Activated gamma-delta T cell (primary cell): ENCODE measurements at places on chromosomes 16 and 17.
A peak's percentile ranks its signal among the peaks of the same experiment; 100 is the strongest.

DNA sequence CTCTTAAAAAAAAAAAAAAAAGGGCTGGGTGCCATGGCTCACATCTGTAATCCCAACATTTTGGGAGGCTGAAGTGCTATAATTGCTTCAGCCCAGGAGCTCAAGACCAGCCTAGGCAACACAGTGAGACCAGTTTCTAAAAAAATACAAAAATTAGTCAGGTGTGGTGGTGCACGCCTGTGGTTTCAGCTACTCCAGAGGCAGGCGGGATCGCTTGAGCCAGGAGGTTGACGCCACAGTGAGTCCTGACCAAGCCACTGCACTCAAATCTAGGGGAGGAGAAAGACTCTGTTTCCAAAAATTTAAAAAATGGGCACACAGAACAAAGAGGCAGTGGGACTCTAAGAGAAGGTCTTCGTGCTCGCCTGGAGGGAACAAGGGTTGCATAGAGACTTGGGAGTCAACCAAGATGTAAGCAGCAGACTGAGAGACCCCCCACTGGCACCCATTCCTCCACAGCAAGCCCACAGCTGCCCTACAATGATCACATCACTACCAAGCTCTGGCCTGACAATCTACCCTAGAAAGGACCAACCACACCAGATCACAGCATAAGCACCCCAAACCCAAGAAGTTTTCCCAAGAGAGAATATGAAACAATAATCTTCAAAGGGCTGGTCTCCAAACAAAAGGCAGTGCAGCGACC lies 121.6 kb downstream of the ANKRD11 start:
- DNase-seq = no peak

GRCh38 chr17:31130286-31131224 lies 35.8 kb downstream of the NF1 start:
- DNase-seq = no peak

DNA sequence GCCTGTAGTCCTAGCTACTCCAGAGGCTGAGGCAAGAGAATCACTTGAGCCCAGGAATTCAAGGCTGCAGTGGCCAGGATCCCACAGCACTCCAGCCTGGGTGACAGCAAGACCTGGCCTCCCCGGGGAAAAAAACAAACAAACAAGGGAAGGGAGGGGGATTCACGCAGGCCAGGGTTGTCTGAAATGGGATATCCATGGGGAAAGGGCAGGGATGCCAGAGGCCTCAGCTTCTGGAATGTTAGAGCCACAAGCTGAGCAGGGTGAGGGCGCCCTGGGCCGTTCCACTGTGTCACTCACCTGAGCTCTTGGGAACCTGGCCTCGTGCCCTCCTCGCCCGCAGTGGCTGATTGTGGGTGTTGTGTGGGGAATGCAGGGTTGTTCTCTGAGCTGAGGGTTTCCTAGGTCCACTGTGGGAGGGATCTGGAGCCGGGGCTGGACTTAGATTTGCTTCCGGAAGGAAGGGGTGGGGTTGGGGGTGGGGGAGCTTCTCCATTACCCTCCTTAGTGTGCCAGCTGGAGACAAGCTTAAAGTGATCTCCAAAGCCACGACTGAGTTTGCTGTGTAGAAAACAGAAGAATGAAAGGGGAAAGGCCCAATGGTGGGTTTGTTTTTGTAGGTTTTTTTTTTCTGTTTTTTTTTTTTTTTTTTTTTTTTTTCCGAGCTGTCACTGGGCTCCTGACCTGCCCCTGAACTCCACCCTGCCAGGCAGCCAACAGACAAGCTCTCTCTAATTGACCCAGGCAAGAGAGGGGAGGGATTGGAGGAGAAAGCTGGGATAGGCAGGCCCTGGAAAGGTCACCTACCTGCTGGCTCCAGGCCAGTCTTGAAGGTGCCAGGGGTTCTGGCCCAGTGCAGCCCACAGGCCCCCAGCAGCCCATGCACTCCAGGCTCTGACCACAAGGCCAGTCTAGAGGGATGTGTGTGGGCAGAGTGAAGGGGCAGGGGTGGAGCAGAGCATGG lies at the start of gene SULT1A1:
TSS of gene SULT1A1 (minus strand) at position 414 of the 964 bp plus-strand sequence. CDS start 1,189 bp downstream, outside the sequence.
- no peak for DNase-seq

DNA sequence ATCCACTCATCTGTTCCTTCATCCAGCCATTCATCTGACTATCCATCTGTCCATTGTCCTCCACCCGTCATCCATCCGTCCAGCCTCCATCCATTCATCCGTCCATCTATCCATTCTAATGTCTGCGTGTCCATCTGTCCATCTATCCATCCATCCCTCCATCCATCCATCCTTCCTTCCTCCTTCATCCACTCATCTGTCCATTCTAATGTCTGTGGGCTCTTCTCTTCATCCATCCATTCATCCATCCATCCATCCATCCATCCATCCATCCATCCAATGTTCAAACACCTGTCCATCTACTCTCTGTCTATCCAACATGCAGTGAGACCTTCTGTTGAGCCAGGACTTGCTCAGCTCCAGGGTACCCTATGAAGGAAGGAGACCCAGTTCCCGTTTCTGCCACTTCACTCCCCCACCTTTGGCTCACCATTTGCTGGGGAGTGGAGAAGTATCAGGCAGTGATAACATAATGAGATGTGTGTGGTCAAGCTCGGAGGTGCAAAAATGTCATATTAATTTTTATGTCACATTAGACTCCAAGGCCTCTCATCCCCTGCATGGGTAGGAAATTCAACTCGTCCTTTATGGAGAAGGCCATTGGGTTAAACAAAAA lies 36.5 kb upstream of the ADGRG1 start:
- DNase-seq = no peak

GRCh38 chr16:1471569-1472194 lies 3.1 kb downstream of the CLCN7 start:
- DNase-seq = no peak

DNA sequence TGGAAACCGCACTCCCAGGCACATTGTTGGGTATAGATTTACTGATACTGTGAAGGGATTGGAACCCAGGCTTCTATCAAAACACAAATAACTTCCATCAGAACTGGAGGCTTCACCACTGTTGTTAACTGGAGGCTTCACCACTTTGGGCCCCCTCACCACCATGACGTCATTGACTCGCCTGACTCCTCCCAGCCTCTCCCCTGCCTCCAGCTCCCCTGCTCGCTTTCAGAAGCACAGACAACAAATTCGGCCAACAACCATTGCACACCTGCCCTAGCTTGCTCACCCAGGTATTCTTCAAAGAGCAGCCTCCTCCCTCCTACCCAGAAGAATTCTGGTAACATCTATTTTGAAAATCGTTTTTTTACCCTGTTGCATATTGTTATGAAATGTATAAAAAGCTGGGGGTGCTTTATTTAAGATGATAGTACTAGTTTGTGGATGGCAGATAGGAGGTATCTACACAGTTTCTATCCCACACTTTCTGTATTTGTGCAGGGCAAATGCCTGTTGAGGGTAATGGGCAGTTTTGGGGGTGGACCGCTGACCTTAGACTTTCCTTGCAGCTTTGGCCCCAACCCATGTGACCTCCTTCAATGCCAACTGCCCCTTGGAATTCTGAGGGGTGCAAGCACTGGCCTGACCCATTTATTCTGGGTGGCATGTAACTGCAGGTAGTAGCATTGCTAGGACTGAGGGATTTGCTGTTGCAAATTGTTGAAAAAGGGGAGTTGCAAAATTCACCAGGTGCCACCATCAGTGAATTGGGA lies 54.1 kb downstream of the HLF start:
- DNase-seq = no peak

- no peak for DNase-seq
Measured at GRCh38 chr16:48029768-48030167, 126.0 kb downstream of the ABCC12 start.

GRCh38 chr17:29109477-29110371 lies 66.8 kb downstream of the PIPOX start:
- DNase-seq = no peak

- DNase-seq = no peak
Measured at GRCh38 chr17:76937238-76937637, 69.0 kb downstream of the MGAT5B start.

- no peak for DNase-seq
Measured at GRCh38 chr16:86669937-86670749, 91.8 kb downstream of the FOXL1 start.

DNA sequence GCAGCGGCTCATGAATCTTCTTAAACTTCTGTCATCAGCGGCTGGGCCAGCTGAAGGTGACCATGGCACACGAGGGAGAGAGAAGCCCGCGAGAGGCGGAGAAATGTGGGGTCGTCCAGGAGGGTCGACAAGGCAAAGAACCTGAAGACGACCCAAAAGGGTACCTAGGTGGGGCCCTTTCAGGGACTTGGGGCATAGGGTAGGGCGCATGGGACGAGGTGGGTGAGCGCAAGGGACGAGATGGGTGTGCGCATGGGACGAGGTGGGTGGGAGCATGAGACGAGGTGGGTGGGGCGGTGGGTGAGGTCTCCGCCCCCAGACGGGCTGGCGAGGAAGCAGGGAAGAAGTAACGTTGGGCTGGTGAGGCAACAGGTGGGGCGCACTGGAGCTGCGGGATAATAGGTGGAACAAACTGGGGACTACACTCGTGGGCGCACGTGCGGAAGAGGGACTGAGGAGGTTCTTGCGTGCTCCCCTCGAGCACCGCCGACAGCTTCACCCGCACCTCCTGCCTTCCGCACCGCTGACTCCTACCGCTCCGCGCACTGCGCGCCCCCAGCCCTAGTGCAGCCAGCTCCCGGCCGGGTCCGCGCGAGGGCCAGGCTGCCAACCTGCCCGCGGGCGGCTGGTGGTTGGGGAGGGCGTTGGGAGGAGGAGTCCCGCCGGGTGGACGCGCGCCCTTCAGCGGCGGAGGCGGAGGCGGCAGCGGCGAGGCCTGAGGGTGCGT lies 23.2 kb upstream of the CRYM start:
- no peak for DNase-seq

GRCh38 chr16:75919664-75920063 lies 193.4 kb upstream of the CPHXL start:
- no peak for DNase-seq

- DNase-seq = no peak
Measured at GRCh38 chr17:5592382-5592781, 8.1 kb upstream of the NLRP1 start.

DNA sequence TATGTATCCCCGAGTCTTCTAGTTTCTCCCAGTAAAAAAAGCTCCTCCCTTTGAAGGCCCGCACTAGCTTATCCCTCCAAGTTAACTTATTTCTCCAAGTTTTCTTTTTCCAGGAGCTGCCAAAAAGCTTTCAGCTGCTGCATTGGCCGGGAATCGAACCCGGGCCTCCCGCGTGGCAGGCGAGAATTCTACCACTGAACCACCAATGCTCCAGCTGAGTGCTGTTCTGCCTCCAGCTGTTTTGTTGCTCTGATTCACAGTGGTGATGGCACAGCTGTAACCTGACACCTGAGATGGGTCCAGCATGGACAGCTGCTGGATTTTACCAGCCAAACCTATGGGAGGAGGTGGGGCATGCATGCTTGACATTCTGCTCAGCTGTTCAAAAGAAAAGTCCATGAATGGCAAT lies 22.1 kb downstream of the VAC14 start:
- no peak for DNase-seq

DNA sequence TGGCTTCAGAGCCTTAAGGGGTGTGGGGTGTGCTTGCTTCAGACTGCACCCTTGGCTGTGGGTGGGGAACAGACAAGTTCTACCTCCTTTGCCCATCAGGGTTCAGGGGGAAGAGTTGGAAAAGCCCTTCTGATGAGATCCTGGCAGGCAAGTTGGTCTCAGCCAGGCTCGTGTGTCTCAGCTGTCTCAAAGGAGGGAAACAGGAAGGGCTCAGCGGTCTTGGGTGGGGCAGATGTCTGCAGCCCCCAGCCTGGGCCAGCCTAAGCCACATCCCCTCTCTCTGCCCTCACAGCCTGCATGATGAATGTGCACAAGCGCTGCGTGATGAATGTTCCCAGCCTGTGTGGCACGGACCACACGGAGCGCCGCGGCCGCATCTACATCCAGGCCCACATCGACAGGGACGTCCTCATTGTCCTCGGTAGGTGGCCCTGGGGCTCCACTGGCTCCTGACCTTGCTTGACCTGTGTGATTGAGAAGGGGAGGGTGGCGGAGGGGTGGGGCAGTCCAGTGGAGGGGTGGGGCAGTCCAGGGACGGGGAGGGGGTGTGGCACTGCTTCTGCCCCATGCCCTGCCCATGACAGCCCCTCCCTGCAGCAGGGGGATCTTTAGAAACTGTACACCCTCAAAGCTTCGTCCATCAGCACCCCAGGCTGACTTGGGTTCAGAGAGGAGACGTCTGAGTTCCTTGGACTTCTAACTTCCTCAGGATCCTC lies 199.5 kb downstream of the PRKCB start:
- peak; percentile 20 for DNase-seq

DNA sequence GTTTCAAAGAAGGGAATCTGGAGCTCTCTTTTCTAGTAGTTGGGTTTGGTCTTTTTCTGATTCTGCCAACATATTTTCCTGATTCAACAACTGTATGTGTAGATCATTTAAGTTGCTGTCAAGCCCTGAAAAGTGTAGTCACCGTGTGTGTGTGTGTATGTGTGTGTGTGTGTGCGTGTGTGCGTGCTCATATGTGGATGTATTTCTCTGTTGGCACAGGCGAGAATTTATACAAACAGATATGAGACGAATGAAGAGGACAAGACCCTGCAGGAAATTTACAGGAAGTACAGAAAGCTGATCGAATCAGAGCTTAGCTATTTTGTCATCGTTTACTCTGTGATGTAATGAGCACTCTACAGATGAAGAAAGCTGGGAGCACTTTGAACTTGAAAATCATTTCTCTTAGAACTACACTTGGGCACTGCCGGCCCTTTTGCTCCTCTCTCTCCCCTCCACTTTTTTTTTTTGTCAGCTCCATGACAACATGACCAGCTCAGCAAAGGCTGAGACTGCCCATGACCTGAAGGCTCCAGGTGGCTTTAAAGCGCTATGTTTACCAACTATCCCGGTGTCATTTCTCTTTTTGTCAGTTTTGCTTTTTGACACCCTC lies 11.2 kb downstream of the FBXO39 start:
- no peak for DNase-seq

GRCh38 chr17:44389723-44390202 lies 314 bp upstream of the ITGA2B start:
- DNase-seq = no peak

DNA sequence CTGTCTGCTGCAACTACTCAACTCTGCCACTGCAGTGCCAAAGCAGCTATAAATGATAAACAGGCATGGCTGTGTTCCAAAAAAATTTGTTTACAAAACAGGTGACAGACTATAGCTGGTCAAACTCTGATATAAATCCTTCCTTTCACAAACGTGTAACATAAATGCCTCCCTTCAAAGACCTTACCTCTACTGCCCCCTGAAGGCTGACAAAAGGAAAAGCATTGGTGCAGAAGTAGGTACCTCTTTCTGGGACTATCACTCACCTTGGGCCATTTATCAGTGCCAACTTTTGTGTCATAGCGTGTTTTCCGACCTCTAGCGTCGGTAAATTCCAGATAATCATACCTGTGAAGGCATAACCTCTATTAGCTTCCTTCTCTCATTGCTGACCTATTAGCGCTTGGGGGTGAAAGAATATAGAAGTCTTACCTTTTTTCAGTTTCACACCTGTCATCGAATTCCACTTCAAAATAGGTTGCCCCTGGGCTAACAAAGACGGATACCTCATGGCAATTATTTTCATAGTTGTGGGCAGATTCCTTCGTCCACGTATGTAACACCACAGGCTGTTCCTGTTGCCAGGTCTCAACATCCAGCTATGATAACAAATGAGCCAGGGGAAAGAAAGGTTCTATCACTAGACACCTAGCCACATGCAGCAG lies 67.9 kb downstream of the ZZEF1 start:
- DNase-seq = no peak

- no peak for DNase-seq
Measured at GRCh38 chr17:78159575-78160158, 8.7 kb upstream of the SYNGR2 start.
